Activated effector memory CD4-positive, alpha-beta T cell treated with anti-CD3 and anti-CD28 coated beads, Interleukin-2, amount 50 U/mL, for 16 hours (primary cell): ENCODE measurements at places on chromosomes 2 and 18.

DNA sequence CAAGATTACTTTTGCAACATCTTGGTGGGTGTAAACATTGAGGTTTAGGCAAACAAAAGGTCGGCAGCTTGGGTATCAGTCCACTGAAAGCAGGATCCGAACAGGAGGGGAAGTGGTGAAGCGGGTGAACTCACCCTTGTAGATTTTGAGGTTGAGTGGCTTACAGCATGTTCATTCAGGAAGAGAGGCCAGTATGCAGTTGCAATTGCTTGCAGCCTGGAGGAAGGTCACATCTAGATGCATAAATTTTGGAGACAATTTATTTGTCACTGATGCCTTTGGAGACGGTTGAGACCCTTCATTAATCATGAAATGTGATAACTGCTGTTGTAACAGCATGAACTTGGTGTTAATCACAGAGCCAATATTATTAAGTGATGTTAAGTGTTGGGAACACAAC, 131.1 kb downstream of the LTBP1 start:
- no peak for DNase-seq

- DNase-seq: no peak
Observed at GRCh38 chr2:172436889-172437288, 9.5 kb downstream of the ITGA6 start.

GRCh38 chr2:4073026-4073569, 369.7 kb downstream of the DCDC2C start:
- DNase-seq: no peak

- no peak for DNase-seq
Observed at GRCh38 chr2:1283871-1284270, 129.4 kb upstream of the TPO start.

DNA sequence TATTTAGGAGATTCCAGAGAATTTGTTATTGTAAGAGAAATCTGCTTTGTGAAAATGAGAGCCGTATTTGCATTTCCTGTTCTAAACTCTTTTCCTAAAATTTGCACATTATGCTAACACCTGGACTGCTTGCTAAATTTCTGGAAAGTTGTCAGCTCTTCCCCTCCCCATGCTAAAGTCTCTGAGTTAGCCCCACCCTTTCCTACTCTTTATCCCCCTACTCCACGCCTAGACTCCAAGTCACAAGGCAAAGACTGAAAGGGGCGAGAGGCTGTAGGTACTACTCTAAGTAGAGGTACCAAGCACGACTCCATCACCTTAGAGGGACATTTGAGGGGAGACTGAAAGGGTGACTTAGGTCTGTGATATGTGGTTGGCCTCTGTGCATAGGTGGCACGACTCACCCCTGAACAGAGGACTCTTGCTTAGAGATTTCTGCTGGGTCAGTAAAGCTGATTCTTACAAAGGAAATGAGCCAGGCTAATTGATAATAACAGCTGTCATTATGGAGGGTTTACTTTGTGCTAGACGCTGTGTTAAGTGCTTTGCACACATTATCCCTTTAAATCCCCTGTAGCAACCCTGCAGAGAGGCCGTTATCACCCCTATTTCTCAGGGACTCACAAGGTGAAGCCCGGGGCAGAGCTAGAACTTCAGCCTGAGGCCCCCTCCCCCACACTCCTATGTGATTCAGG, 373.5 kb downstream of the EN1 start:
- no peak for DNase-seq
